ENCODE measurements at places on chromosomes 5 and 9. TPM values are rescaled to one million over a fixed set of nuclear protein-coding genes. Genes with fewer than 3 reads are reported as not detected.

DNA sequence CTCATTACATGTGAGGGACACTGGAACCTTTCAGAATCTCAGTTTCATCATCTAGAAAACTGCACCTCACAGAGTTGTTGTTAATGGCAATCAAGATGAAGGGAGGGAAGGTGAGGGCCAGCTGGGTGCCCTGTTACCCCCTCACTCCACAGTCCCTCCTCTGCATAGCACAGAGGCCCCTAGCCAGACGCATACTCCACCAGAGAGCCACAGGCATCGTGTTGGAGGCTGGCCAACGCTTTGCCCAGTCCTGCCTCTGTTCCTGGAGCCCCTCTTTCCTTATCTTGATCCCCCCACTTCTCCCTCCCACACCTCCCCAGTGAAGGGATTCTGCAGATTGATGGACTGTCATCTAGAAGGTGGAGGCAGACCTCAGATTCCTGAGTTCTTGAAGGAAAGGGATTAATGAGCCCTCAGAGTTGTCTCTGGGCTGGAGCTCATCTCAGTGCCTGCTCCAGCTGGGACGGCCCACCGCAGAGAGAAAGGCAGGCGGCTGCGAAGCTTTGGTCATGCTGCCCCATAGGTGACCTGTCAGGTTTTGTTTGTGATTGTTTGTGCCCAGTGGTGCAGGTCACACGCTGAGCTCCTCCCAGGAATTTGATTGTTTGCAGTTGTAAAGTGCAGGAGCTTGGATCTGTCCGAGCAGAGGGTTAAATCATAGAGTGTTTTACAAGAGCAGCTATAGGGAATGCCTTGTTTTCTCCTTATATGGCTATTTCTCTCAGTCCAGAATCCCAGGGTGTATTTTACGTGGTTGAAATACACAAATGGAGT is 487.3 kb downstream of the CCDC171 start:
- no peak for DNase-seq

- no peak for DNase-seq
Observed at GRCh38 chr5:111782216-111782615, 25.2 kb upstream of the NREP start.

DNA sequence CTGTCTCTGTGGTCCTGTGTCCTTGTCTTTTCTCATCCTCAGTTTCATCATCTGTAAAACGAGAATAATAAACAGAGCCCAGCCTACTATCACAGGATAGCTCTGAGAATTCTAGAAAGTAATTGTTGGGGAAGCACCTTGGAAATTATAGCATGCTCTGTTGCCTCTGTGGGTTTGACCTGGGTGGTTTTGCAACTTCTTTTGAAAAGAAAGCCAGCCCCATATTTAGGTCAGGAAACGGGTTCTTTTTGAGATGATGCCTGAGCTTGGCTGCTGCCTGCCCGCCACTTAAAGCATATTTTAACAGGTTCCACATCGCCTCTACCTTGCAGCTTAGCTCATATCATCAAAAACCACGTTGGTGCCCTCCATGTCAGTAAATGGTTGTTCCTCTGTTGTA is 111.1 kb downstream of the TLR4 start:
- DNase-seq, result no peak

- no peak for DNase-seq
Observed at GRCh38 chr5:80885396-80886000, 74.7 kb upstream of the RASGRF2 start.

GRCh38 chr9:81245254-81245956 is 443.9 kb downstream of the TLE1 start:
- DNase-seq, result no peak

DNA sequence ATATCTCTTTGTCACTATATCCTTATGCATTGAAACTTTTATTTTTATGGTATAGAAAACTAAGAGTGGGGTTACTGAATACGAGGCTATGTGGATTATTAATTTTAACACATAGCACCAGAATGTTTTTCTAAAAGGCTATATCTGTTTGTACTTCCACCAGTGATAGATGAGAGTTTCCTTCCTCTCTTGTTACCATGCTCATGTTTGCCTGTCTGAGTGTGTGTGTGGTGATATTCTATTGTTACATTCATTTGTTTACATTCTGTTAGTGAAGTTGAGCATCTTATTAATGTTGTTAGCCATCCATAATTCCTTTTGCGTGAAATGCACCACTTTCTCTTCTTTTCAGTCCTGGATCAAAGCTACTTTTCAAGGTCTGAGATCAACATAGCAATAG is 54.1 kb upstream of the ALDH1A1 start:
- DNase-seq, result no peak

DNA sequence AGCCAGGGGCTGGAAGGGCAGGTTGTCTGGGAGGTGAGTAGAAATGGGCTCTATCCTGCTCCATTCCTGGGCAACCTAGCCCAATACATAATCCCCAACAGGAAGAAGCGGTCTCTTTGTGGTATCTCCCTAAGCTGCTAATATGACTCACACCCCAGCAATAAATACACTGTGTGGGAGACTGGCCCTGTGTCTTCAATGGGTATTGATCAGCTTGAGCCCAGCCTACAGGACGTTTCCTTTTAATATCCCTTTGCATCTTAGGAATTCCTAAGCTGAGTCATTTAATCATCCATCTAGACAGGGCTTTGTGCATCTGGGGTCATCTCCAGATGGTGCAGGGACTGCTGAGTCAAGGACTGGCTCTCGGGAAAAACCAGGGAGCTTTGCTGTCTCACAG is 207.0 kb upstream of the PANK3 start:
- no peak for DNase-seq

DNA sequence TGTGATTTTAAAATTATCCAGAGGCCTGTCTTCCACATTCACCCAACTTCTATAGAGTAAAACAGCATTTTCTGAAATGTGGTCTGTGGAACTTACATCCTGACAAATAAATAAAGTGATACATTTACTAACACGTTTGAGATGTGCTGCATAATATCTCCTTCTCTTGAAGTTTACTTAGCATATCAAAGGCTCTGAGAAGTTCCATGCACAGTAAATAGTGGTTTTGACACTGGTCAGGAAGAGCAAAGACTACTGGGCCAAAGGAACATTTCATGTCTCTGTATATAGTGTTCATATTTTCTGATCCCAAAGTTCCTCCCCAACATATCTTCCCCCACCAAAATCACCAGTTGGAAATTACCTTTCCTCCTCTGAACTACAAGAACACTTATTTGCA is 30.5 kb upstream of the TARS1 start:
- no peak for DNase-seq

DNA sequence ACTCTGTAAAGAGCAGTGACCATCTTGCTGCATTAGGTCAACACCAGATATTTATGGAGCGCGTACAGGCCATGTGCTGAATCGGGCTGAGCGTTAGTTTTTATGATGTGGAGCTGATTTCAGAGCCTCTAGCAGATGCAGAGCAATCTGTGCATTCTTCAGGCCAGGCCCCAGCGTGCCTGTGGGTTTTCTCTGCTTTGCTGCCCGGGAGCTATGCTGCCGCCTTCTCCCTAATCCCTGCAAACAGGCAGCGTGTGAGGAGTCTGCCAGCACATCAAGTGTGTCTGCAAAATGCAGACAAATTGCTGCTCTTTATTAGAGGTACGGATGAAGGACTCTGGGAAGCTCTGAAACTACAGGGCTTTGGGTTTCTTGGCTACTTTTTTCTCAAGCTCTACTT is 170.0 kb downstream of the NTRK2 start:
- DNase-seq, result no peak

DNA sequence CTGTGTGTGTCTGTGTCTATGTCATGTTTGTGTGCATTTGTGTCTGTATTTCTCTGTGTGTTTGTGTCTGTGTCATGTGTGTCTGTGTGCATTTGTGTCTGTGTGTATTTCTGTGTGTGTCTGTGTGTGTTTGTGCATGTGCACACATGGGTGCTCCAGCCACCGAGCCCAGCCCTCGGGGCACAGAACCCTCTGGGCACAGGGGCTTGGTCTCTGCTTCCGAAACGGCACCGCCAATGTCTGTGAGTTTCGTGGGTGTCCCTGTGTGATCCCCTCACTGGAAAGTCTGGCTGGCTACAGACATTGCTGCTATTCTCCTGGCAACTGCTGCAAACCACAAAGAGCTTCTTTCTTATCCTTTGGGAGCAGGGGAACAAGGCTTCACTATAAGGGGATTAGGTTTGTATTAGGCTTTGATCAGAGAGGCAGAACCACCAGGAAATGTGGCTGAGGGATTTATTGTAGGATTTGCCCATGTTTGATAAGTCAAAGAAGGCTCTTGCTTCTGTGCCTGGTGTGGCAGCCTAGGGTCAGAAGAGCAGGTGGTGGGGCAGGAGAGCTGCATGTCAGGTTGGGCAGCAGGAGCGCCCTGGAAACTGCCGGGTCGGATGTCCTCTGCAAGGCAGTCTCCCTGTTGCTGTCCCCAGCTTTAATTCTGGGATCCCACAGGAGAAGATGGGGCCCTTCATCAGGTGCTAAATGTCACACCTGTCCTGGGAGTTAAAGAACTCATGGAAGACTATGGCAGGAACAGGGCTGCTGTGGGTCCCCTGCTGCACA is 39.6 kb upstream of the FCN1 start:
- DNase-seq, result no peak

- DNase-seq, result no peak
Observed at GRCh38 chr9:126459965-126460843, 133.6 kb downstream of the MVB12B start.

- DNase-seq, result no peak
Observed at GRCh38 chr9:71987471-71988371, 72.7 kb downstream of the C9orf57 start.

The TGFBI gene
- 2.2 TPM for total RNA-seq

The NRARP gene
- 5.1 TPM for total RNA-seq

The CTXN3 gene
- not detected for total RNA-seq

The ELOVL7 gene
- 8.1 TPM for total RNA-seq

The CNTRL gene
- 30.7 TPM for total RNA-seq

The NR2F1 gene
- not detected for total RNA-seq

The ACSL6 gene
- total RNA-seq, result 0.27 TPM

The GSN gene
- total RNA-seq, result 384 TPM

The ANXA2R gene
- 9.4 TPM for total RNA-seq

The GGTA1 gene
- total RNA-seq, result 4.8 TPM

The PCDHB16 gene
- total RNA-seq, result not detected

Measured in hematopoietic multipotent progenitor cell (in vitro differentiated cells).